Stimulated activated CD4-positive, alpha-beta T cell treated with anti-CD3 and anti-CD28 coated beads, TNF-alpha, amount 100 ng/mL, for 1 hour (primary cell): ENCODE measurements at places on chromosomes 7 and 10.

DNA sequence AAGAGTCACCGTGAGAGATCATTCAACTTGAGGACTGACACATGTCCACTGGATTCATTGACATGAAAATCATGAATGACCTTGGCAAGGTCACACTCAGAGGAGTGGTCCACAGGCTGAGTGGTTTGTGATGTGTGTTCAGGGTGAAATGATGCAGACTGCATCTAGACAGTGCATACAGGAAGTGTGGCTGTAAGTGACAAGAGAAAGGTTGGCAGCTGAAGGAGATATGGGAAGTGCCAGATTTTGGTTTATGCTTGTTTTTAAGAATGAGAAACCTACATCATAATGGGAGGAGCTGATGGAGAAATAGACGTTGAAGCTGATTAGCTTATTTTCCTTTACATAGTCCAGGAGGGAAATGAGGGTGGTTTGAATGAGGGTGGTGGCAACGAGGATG is 64.8 kb upstream of the VIPR2 start:
- DNase-seq = no peak

DNA sequence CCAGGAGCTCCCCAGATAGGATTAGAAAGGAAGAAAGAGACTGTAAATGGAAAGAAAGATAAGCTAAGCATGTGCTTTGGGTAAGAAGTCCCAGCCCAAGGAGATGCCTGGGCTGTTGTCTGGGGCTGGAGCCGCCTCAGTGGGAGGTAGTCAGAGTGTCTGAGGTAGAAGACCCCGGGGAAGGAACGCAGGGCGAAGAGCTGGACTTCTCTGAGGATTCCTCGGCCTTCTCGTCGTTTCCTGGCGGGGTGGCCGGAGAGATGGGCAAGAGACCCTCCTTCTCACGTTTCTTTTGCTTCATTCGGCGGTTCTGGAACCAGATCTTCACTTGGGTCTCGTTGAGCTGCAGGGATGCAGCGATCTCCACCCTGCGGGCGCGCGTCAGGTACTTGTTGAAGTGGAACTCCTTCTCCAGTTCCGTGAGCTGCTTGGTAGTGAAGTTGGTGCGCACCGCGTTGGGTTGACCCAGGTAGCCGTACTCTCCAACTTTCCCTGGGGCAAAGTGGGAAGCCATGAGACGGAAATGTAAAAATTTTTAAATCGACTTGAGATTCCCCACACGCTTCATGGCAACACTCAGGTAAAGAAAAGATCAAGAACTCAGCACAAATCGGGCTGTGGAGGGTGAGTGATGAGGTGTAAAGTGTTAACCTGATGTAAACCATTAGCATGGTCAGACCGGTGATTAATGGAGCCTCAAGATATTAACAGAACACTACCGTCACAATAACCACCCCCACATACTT is 1.3 kb downstream of the HOXA1 start:
- DNase-seq = no peak

GRCh38 chr10:23095966-23096801 is 805 bp downstream of the MSRB2 start:
- DNase-seq = no peak

- DNase-seq = no peak
These were observed 65.5 kb downstream of the C10orf143 start for GRCh38 chr10:130045091-130045652.

DNA sequence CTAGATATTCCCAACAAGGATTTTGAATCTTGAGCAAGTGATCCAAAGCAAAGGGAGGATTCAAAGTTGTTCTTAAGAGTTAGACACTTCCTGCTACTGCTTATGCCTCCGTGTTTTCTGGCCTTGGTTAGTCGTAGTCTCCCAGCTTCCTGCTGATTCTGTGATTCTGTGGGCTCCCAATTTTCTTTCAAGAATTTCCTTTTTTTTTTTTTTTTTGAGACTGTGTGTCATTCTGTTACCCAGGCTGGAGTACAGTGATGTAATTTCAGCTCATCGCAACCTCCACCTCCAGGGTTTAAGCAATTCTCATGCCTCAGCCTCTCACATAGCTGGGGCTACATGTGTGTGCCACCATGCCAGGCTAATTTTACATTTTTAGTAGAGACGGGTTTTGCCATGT is 4.4 kb upstream of the ITGB8 start:
- no peak for DNase-seq

DNA sequence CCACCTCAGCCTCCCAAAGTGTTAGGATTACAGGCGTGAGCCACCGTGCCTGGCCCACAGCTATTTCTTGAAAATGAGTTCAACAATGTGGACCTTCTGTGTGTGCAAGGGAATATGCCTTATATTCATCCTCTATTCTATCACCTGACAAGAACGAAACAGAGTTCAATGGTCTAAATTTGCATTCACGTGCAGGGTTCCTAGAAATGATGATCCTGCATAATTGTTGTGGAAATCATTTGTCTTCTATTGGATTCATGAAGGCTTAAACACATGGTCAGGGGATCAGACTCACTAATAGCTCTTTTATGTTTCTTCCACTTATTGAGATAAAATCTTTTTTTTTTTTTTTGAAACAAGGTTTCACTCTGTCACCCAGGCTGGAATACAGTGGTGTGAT is 23.7 kb downstream of the PAPSS2 start:
- DNase-seq = no peak

DNA sequence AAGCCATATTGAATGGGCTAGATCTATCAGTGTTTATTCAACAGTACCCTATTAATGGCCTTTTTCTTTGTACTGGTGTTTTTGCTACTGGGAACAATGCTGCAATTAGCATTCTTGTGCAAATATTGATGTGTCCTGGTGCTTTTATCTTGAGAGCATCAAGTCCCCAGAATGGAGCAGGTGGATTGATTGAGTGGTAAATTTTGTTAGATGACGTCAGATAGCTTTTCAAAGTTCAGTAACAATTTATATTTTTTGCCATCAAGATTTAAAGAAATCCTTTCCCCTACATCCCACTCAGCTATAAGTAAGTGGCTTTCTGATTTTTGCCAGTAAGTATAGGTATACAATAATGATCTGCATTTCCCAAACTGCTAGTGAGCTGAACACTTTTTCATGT is 63.4 kb upstream of the SYPL1 start:
- DNase-seq = no peak

GRCh38 chr10:78973901-78974616 is 94.7 kb upstream of the ZMIZ1 start:
- peak; percentile 39 for DNase-seq

- no peak for DNase-seq
These were observed 44.5 kb downstream of the STARD3NL start for GRCh38 chr7:38222481-38223096.

DNA sequence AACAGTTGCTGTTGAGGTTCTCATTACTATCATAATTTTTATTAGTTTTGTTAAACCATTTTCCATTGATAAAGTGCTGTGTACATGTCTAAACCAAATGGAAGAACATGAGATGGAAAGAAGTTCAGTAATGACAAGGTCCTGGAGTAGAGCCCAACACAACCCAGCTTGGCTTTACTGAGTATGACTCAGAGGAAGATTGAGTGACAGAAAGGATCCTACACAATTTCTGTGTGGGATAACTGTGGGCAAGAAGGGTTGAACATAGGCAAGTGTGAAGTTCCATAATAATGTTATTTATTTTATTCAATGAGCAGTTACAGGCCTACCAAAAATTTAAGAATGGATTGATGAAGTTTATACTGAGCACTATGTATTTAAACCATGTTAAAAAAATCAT is 15.9 kb downstream of the PRKG1 start:
- DNase-seq = no peak

- DNase-seq = no peak
These were observed 293.7 kb downstream of the POU6F2 start for GRCh38 chr7:39271402-39271801.

- DNase-seq = no peak
These were observed 395.7 kb downstream of the CDC14C start for GRCh38 chr7:49320083-49320482.

DNA sequence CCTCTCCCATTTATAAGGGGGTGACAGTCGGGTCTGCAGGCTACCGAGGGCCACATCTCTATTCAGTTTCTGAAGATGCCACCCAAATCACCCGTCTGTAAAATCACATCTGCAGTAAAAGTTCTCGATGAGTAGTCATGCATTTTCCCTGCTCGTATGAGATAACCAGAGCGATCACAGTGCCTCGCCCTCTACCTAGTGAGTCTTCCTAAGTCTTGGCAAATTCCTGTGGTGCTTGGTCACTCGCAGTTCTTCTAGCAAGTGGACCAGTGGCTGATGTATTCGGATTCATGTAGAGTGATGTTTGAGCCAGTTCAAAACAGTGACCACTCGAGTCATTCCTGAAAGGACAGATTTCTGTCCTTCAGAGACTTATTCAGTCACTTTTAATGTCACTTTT is 44.9 kb downstream of the INSYN2A start:
- no peak for DNase-seq

DNA sequence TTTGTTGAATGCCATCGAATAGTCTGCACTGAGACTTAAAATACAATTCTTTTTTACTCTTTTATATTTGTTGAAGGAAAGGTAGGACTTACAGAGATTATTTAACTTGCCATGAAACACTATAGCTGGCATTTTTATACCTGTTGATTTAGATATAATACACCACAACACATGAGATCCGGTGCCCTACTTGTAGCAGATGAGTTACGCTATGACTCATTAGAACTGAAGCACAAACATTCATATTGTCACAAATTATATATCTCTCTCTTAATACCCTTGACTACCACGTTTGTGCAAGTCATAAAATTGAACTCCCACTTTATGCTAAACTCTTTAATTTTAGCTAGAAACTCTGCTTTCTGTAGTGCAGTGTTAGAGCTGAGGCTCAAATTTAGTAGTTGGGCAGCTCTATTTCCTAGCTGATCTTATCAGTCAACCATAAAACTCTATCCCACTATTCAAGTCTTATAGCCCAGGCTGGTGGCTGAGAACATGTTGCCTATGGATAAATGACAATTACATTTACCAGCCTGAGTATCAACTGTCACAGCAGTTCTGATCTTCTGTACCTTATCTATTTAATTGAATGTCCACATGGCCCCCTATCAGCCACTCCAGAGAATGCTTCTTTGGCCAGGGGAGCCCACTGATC is 137.4 kb upstream of the SEMA3D start:
- no peak for DNase-seq

GRCh38 chr10:117783698-117784395 is 241.3 kb downstream of the EMX2 start:
- no peak for DNase-seq

- DNase-seq = no peak
These were observed 17.0 kb upstream of the MMP21 start for GRCh38 chr10:125792342-125793300.

DNA sequence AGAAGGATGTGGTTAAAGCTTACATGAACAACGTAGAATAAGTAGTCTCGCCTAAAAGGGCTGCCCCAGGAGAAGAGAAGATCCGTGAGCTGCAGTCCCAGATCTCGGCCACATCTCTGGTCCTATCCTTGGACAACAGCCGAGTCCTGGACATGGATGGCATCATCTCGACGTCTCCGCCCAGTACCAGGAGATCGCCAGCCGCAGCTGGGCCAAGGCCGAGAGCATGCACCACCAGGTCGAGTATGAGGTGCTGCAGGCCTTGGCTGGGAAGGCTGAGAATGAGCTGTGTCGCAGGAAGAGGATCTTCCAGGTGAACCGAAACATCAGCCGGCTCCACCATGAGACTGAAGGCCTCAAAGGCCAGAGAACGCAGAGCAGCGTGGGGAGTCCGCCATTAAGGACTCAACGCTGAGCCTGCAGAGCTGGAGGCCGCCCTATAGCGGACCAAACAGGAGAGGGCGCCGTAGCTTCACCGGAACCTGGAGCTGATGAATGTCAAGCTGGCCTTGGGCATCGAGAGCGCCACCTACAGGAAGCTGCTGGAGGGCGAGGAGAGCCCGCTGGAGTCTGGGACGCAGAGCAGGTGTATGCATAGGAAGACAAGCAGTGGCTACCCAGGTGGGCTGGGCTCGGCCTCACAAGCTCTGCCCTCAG is 22.2 kb downstream of the LIPK start:
- DNase-seq = no peak

DNA sequence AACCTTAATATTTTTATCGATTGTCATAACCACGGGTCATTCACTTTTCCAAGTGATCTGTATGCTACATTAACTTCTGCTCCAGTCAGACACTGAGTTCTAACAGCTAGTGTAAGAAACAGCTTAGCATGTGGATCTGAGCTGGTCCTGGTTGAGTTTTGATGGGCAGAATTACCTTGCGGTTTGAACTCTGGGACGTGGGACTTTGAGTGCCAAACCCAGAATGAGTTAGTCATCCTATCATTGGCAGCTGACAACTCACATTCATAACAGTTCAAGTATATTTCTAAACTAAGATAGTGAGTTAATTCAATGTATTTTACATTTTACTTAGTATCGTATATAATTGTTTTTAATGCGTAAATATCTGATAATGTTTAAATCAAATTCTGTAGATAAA is 43.2 kb downstream of the C7orf33 start:
- no peak for DNase-seq

DNA sequence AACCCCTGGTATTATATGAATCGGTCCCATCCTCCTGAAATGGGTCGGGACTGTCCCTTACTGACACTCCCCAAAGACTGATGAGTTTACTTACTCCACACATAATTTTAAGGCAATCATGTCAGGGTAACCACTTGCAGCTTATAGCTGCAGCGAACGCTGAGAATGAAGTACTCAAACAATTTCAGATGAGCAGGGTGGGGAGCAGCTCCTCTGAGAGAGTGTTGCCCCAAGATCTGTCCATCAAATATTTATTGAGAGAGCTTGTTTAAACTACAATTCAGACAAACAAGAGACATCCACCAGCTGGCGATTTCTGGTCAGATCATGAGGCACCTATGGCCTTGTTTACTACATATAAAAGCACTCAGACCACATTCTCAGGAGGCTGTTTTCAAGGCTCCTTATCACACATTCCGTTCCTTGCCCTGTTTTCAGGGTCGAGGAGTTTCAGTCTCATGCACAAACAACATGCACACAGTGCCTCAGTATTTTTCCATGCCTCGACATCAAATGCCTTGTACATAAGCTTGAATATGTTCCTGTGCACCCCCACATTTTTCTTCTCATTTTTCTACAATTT is 80.1 kb downstream of the THSD7A start:
- no peak for DNase-seq

- DNase-seq = no peak
These were observed 61.9 kb upstream of the OPN4 start for GRCh38 chr10:86592413-86592812.

DNA sequence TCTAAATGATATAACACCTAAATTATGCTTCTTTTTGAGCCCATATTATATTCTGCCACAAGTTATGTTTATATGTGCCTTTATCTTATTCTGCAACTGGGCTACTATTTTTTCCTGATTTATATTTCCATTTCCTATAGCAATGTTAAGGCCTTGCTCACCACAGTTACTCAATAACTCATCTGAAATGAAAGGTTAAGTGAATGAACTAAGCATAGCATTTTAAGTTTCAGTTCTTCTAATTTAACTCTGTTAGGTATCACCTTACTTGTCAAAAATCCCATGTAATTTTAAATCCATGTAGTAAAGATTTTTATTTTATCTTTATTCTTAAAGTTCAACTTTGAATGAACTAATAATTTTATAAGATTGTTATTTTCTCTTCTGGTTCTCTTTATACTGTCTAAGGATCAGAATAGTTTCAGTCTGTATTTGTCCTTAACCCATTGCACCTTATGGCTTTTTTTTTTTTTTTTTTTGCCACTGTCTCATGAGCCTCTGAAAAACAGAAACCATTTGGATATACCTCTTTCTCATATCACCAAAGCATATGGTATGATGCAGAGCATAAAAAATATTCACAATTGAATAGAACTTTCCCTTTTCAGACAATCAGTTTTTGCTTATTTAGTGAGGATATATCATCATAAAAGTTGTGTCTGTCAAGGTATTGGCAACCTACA is 301.8 kb upstream of the ZWINT start:
- no peak for DNase-seq
